ENCODE measurements at places on chromosomes 5 and 9.
A peak's percentile ranks its signal among the peaks of the same experiment; 100 is the strongest.

GRCh38 chr9:72304538-72304937 lies 60.5 kb downstream of the ZFAND5 start:
- no peak for DNase-seq

GRCh38 chr5:98769210-98769958 lies 4.1 kb upstream of the RGMB start:
- peak; percentile 51 for DNase-seq

DNA sequence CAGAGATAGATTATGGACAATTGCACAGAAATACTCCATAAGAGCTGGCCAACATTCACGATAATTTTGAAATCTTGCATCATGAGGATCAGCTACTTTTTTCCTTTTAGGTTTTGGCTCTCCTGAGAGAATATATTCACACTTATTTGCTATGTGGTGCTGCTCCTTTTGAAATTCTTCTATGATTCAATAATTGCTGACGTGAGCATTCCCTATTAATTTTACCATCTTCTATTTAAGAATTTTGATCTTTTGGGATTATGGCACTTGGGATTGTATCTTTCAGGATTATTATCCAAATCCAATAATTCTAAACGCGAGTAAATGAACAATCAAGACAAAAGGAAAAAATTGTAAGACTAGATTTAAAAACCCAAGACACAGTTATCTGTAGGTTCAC lies 358.8 kb downstream of the ELAVL2 start:
- DNase-seq, result no peak

DNA sequence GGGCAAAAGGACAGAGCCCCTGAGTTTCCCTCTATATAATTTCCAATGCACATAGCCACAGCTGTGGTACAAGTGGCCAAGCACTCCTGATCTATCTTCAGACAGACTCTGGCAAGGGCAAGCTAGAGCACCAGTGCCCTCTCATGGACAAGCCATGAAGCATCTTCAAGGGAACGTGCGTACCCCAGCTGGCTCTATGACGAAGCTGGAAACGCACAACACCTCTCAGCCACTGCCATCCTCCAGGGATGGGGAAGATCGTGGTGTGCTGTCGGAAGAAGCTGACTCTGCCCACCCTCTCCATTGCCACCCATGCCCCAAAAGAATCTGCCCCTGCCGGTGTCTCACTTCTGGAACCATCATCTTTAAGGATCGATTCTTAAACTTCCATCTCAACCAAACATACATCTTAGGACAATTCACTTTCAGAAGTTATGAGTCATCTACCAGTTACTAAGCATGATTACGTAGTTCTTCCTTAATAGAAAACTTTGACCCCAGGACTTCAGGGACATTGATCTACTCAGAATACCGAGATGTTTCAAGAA lies 482.9 kb downstream of the AGTPBP1 start:
- DNase-seq, result no peak

DNA sequence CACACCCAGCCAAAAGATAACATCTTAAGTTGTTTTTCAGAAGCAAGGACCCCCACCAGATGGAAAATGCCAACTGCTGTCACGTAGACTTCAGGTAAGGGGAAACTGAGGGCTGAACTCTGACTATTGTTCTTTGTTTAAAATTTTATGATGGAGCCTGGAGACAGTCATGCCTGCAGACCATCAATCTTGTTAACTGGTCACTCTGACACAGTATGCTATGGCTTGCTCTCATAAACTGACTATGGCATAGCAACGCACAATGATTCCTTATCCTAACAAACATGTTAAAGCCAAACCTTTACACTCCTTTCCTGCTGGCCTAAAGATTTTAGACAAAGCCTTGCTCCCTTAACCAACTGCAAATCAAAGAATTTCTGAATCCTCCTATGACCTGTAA lies 43.6 kb upstream of the GOLM1 start:
- DNase-seq, result no peak

- no peak for DNase-seq
Observed at GRCh38 chr9:80571953-80572352, 1000.2 kb downstream of the TLE4 start.

DNA sequence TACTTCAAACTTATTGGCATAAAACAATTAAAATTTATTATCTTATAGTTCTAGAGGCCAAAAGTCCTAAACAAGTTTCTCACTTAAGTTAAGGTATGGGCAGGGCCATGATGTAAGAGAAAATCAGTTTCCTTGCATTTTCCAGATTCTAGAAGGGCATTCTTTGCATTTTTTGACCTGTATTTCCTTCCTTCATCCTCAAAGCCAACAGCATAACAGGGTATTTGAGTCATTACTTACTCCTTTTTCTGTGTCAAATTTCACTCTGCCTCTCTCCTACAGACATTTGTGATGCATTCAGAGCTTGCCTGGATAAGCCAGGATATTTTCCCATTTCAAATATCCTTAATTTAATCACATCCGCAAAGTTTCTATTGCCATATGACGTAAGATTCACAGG lies 1499.0 kb downstream of the EFNA5 start:
- no peak for DNase-seq

- DNase-seq, result no peak
Observed at GRCh38 chr5:167049043-167049663, 1242.3 kb upstream of the WWC1 start.

DNA sequence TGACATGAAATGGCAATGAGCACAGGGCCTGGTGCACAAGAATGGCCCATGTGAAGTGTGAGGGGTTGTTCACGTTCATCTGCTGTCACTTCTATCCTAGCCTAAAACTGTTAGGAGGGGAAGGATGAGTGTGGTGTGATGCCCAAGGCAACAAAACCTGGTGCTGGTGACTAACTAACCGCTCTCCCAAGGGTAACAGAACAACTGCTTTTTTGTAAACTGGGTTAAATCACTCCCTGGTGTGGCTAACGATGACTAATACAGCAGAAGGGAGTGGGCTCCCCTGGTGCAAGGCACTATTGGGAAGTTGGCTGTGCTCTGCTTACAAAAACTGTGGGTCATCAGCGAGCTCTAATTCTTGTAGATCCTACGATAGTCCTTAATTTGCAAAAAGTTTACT lies 103.2 kb upstream of the VCAN start:
- DNase-seq, result no peak

- no peak for DNase-seq
Observed at GRCh38 chr5:103256178-103256577, 2.4 kb upstream of the MACIR start.

DNA sequence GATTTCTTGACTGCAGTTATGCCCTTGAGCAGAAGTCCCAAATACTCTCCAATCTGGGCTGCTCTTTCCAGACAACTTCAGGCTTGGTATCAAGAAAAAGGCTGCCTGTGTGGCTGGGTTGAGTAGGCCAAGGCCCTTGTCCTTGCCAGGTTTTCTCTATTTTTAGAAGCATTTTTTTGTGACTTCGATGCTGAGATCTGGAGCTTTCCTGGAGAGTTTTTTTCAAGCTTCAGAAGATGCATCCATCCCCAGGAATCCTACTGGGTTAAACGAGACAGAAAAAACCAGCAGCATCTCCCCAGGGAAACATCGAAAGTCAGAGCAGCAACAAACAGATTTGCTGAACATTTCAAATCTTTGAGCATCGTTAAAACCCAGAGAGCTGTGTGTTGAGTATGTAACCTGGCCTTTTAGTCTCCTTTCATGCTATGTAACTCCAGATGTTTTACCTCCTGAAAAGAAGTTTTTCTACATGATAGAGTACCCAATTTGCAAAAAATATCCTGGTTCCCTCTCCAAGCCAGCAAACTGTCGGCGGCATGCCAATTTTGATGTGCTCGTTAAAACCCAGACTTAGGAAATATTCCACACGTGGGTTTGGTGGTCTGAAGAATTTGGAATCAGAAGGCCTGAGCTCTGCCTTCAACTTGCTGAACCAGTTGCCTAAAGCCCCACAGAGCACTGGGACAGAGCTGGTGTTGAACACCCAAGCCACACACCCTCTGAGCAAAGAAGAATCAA lies 98.1 kb upstream of the ALDH1B1 start:
- no peak for DNase-seq

GRCh38 chr5:137666461-137666850 lies 69.4 kb downstream of the KLHL3 start:
- DNase-seq, result no peak

- no peak for DNase-seq
Observed at GRCh38 chr9:33131790-33132772, 35.1 kb downstream of the B4GALT1 start.

- no peak for DNase-seq
Observed at GRCh38 chr5:163571744-163572143, 66.3 kb downstream of the MAT2B start.

GRCh38 chr9:117750401-117750800 lies 46.2 kb downstream of the TLR4 start:
- DNase-seq, result no peak

- DNase-seq, result no peak
Observed at GRCh38 chr5:140197023-140197422, 22.0 kb downstream of the CYSTM1 start.

DNA sequence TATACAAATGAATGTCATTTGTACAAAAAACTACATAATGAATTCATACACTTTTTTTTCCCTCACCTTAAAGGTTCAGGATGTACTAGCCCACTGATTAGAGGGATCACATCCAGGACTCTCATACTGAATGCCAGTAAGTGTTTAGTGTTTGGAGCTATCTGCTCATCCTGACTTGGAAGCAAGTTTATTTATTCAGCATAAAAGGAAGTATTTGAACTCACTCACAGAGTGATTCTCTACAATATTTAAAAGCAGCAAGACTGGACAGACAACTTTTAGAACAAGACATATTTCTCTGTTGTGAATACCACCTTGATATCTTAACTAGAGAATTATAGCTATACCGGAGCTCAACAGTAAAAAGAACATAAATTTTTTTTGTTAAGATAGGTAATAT lies 14.8 kb upstream of the IQGAP2 start:
- DNase-seq, result no peak

DNA sequence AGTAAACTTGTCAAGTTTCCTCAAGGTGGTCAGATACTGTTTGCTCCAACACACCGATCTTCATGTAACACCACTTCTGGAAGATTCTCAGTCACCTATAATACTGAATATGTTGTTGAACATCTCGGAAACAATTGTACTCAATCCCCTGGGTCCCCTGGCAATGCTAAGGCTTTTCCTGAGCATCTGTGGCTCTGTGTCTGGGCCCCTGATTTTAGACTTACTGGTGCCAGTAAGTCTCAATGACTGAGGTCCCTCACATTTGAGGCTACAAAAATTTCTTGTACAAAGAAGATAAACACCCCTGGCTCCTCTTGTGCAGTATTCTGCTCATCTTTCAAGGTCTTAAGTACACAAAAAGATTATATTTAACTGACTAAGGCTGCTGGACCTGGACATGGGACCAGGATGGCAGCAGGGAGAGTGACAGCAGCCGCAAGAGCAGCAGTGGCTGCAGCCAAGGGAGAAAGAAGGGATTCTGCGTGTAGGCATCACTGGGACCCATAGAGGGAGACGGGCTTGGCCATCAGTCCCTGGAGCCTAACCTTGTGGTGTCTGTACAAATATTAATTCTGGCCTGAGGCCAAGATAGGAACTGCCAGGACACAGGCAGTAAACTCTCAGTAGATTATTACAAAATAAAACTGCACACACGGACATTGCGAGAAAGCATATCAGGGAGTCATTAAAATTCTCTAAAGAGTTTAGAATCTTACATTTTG lies 49.0 kb upstream of the TNPO1 start:
- no peak for DNase-seq

DNA sequence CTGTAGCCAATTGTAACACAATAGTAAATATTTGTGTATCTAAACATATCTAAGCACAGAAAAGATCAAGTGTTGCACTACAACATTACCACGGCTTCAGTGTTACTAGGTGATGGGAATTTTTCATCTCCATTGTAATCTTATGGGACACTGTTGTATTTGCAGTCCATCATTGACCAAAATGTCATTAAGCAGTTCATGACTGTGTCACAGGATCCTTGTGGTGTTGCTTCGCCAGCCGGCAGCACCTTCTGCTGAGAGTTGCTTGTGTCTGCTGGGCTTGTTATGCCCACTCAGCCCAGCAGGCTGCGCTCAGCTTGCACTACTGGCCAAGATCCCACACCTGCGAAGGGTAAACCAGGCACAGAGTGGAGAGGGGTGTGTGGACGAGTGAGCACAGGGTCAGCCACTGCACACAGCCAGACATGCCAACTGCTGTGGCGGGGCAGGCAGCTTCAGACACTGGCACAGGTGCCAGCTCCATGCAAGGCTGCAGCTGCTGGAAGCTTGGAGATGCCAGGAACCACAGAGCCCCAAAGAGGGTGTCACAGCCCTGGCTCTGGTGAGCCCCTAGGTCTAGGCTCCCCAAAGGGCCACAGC lies 273.7 kb downstream of the CETN3 start:
- no peak for DNase-seq

DNA sequence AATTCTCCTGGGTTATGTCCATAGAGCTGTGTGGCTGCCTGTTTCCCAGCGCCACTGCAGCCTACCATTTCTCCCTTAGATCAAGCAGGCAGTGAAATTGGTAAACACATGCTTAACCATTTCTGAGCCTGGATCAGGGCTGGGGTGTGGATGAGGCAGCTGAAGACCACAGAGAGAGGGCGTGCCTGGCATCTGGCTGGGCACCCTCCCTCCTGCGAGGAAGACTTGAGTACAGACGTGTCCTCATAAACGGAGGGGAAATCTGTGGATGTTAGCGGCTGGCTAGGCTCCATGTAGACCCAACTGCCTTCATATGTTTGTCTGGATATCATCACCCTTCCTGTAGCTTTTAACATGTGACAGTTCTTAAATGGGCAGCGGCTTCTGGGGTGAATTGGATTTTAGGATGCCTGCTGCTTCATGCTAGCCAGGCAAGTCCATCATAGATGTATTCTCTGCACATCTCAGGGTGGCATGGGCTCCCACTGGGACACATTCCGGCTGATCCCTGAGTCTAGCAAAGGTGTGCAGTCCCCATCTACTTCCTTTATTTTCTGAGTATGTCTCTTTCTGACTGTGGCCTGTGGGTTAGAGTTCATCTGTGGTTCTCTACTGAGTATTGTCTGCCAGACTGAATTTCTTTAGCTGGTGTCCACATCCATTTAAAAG lies 11.0 kb downstream of the RGS3 start:
- DNase-seq, result no peak

DNA sequence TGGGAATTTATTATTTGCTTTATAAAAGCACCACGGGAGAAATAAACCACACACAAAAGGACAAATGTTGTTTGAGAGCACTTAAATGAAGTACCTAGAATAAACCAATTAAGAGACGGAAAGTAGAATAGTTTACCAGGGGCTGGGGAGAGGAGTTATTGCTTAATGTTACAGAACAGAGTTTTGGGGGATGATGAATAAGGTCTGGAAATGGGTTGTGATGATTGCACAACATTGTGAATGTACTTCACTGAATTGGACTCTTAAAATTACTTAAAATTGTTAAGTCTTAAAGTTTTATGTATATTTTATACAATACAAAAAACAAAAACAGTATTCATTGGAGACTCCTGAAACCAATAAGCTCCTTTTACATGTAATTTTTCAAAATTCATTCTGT lies 1.5 kb downstream of the ZBTB43 start:
- no peak for DNase-seq

GRCh38 chr5:17087035-17087434 lies 130.4 kb upstream of the BASP1 start:
- DNase-seq, result no peak

- DNase-seq, result no peak
Observed at GRCh38 chr5:166399781-166400180, 1891.7 kb upstream of the WWC1 start.

All from stimulated activated CD4-positive, alpha-beta T cell treated with anti-CD3 and anti-CD28 coated beads, Interleukin-4, amount 100 ng/mL, for 24 hours (primary cell).